ENCODE measurements at places on chromosomes 5 and 9. TPM values are rescaled to one million over a fixed set of nuclear protein-coding genes. Genes with fewer than 3 reads are reported as not detected.

DNA sequence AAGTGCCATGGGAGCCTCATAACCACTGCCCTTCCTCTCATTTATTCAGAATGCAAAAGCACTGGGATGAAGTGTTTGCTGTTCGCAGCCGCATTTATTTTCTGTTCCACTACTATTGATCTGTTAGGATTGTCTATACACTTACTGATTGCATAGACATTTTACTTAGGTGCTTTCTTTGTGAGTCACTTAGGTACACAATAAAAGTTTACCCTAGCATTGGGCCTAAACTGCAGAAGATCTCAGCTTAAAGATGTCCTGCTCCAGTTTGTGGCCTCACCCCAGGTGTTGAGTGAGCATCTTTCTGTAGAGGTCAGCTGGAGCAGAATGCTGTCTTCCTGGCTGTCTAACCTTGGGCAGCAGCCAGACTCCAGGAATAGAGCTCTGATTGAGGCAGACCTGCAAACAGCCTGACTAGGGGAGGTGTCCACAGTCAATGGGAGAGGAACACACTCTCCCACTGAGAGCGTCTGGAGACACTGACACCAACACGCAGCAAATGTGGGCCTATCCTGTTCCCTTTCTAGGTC, 54.0 kb downstream of the GPR21 start:
- DNase-seq = no peak

DNA sequence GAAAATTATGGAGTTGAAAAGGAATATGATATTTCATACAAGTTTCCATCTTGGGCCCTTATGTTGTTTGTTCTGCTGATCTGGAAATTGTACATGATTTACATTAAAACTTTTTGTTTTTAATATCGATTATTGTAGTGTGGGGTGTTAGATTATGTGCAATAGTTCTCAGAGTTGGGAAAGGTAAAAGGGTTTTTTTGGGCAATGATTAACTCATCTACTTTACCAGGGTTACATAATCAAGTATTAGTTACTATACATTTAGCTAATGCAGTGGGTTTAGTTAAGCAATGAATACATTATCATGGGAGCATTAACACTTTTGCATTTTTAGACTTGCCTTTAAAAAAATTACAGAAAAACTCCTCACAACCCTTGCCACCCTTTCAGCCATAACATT, 134.0 kb downstream of the ZSWIM6 start:
- DNase-seq = no peak

Gene FOXD4L3
- 0.96 TPM for total RNA-seq

DNA sequence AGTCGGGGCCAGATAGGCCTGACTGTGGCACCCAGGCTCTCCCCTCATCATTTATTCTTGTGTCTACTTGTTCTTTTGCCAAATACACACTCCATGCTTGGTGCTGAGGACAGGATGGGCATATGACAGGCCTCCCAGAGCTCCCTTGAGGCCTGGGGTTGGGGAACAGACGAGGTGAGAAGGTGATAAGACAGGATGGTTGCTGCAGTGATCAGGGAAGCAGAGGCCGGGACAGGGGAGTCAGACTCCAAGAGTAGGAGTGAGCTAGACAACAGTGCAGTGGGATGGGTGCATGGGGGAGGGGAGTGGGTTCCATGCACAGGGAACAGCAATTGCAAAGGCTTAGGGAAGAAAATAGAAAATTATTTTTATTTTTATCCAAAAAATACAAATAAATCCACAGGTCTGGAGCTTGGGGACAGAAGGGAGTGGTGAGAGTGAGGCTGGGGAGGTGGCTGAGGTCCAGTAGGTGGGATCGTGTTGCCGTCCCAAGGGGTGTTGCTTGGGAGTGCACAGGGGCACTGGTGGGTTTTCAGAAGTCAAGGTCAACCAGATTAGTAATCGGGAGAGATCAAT, 3.4 kb upstream of the AMBP start:
- DNase-seq = no peak

Gene SLC36A3
- total RNA-seq = not detected

GRCh38 chr5:4661836-4662235, 478.3 kb upstream of the ADAMTS16 start:
- DNase-seq = no peak

Gene IL5
- total RNA-seq = not detected
